BE2C (cell line): ENCODE measurements at places on chromosomes 3 and 15.
A peak's percentile ranks its signal among the peaks of the same experiment; 100 is the strongest.

DNA sequence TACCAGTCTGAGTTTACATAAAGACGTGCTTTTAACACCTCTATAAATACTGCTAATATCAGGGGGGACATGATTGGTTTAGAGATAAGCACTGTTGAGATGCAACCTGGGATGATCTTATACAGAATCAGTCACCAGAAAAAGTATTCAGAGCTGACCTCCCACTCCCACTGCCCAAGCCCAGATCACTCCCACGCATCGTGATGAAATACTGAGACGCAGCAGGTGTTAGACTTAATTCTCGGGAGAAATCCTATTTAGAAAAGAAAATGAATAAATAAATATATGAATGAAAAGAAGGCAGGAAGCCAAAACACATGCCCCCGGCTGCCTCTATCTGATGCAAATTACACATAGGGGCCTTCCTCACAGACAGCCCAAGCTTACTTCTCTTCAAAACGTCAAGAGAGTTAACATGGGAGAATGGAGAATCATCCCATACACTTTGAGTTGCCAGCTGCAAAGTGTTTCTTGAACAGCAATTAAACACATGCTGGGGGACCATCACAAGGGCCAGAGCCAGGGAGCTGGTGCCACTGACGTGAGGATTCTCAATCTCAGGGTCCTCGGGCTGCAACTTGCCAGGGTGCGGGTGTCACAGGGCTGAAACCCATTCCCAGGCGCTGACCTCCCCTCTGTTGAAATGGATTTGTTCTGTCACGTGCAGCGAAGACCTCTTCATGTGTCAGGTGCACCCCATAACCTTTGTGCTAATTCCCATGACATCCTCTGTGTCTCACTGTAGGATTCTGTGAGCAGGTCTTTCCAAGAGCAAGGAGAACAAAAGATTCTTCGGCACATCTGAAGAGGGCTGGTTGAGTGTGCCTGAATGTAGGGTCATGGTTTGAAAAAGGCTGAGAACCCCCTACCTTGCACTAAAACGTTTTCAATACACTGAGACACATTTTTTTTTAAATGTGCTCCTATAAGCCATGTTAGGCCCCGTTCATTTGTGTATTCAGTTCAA is 764.2 kb upstream of the ARRDC4 start:
- no peak for DNase-seq

DNA sequence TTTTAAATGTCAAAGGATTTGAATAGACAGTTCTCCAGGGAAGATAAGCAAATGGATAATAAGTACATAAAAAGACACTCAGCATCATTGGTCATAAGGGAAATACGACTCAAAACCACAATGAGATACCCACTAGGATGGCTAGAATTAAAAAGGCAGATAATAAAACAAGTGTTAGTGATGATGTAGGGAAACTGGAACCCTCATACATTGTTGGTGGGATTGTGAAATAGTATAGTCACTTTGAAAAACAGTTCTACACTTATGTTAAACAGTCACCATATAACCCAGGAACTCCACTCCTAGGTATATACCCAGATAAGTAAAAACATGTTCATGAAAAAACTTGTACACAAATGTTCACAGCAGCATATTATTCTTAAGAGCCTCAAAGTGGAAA is 72.5 kb downstream of the GPR156 start:
- no peak for DNase-seq

- DNase-seq = no peak
These were observed 99.2 kb upstream of the TMC3 start for GRCh38 chr15:81473177-81473576.

- DNase-seq = no peak
These were observed 280.8 kb downstream of the RBMS3 start for GRCh38 chr3:29561651-29562149.

GRCh38 chr3:26307192-26307591 is 315.4 kb upstream of the LRRC3B start:
- no peak for DNase-seq

GRCh38 chr3:150936693-150937092 is 31.5 kb upstream of the MINDY4B start:
- DNase-seq = no peak

GRCh38 chr3:134883697-134884385 is 88.8 kb downstream of the EPHB1 start:
- DNase-seq = no peak

GRCh38 chr15:99507504-99508310 is 58.1 kb upstream of the MEF2A start:
- peak; percentile 72 for DNase-seq

DNA sequence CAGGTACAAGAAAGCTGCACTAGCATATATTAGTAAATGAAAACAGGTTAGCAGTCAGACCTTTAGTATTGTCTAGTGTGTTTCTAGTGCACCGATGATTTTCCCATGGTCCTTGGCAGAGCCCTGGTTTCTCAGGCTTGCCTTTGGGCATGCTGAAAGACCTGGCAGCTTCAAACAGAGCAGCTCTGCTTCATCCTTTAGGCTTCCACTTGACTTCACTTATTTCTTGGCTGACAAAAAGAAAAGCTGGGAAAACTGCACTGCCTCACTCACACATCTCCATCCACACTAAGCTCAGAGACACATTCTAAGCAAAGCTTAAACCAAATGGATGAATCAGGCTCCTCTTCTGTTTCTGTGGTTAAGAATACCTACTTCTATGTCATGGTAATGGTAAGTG is 374.8 kb upstream of the PDZRN3 start:
- no peak for DNase-seq

DNA sequence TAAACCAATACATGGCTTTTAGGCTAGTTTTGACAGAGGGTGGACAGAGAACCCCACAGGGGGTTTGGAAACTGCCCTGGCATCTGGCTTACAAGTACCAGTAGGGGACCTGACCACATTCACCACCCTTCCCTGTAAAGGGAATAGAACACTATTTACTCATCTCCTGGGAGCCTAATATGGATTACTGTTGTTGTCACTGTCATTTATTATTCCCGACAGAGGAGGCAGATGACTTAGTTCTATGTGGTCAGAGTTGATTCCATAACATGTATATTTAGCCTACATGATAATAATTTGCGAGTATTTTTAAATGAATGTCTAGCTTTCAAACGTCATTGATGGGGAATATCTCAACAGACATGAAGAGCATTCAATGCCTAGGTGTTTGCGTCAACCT is 15.9 kb downstream of the ZBTB38 start:
- no peak for DNase-seq

GRCh38 chr3:34283751-34284150 is 485.3 kb downstream of the PDCD6IP start:
- no peak for DNase-seq

DNA sequence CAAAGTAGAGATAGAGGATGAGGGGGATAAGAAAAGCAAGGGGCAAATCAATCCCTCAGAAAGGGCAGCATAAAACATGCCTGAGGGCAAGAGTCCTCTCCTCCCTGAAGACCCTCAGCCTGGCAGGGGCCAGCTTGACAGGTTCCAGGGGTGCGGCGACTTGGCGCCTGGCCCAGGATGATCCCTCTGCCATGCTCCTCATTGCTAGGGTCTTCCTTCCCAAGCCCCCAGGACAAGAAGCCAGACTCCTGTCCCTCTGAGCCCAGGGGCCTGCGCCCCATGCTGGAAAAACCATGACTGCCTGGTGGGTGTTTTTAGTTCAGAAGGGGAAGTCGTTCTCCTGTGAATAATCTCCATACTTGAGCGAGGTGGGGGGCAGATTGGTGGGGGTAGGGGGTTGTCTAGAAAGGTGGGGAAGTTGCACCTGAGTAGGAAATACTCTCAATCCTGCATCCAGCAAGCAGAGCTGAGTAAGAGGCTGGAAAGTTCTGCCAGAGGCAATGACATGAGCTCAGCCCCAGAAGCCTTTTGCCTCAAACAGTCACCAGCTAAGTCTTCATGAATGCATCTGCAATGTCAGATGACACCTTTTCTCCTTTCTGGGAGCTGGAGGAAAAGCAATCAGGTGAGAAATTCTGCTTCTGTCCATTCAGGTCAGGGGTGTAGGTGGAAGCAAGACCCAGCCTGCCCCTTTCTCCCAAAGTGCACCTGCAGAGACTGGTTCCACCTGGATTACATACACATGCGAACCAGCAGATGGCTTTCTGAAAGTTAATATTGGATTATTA is 18.3 kb downstream of the SLC12A8 start:
- DNase-seq = no peak

GRCh38 chr3:12750658-12751071 is 8.4 kb downstream of the TMEM40 start:
- no peak for DNase-seq

DNA sequence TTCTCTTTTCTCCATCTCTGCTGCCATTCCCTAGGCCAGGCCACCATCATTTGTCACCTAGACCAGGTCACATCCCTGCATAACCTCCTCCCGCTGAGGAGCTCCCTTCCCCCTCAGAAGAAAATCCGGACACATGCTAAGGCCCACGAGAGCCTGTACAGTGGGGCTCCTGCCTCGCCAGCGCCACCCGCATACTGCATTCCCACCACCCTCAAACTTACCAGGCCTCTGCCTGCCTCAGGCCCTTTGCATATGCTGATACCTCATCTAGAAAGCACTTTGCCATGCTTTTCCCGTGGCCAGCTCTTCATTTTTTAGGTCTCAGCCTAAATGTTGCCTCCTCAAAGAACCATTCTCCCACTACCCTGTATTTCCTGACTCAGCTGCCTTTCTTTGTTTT is 220.1 kb upstream of the CTDSPL start:
- no peak for DNase-seq

GRCh38 chr15:29687939-29688505 is 134.2 kb downstream of the TJP1 start:
- DNase-seq = no peak

DNA sequence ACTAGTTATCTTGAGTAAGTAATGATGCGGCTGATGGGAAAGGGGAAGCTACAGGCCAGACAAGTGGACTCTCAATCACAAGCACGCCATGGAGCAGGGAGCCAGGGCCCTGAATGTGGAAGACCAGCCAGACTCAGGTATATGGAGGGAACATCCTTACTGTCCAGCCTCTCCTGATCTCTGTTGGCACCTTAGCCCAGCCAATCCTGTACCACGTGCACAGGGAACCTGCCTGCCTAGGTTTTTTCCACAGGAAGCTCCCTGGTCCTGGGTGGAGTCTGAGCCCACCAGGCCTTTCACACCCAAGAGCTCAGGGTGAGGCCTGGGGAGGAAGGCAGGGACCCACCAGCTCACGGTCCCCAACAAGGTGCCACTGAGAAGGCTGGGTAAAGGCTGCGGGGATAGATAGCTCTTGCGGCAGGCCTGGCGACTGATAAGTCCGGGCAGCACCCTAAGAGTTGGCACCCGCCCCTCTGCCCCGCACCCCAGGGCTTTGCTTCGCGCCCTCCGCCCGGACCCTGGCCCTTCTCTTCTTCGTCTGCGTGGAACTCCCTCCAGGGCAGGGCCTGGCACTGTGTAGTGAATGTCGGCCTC is 933 bp upstream of the APEH start:
- DNase-seq = no peak

DNA sequence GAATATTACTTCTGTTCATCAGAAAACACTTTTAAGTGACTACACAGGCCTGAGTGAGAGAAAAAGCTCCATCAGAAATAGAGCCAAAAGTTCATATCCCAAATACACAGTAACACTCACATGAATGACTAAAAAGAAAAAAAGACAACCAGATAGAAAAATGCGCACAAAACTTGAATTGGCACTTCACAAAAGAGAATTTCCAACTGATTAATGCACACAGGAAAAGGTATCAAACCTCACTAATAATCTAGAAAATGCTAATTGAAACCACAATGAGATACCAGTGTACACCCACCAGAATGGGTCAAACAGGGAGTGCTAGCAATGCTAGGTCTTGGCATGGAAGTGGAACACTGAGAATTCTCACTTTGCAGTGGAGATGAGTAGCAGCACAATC is 78.6 kb downstream of the HERC2 start:
- no peak for DNase-seq

GRCh38 chr3:189652042-189652441 is 20.9 kb downstream of the TP63 start:
- DNase-seq = peak; percentile 6

DNA sequence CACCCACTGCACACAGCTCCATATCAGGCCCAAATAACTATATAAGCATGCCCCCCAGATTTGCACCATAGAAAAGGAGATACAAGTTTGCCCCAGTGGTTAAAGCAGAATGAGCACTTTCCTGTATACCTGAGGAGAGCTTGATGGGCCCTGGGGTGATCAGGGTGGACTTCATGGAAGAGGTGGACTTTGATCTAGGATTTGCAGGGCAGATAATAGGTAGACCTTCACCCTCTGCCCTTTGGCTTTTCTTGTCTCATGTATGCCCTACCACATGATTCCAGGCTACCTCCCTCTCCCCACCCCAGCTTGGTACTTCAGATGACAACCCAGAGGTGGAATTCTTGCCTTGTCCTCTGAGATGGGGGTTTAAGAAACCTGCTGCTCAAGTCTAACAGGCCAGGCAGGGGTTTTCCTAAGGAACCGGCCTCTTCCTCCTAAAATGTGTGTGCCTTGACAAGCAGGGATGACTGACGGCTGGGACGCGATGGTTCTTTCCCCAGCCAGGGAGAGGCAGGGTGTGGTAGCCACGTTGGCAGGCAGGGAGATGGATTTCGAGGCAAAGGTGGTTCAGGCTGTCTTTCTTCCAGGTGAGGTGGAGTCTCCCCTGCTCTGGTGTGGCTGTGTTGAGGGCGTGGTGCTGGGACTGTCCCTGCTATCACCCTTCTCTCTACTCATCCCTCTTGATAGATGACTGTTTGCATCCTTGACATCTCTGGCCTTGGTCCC is 6.6 kb upstream of the RHCG start:
- DNase-seq = no peak

GRCh38 chr3:17877299-17877698 is 134.9 kb upstream of the TBC1D5 start:
- no peak for DNase-seq

DNA sequence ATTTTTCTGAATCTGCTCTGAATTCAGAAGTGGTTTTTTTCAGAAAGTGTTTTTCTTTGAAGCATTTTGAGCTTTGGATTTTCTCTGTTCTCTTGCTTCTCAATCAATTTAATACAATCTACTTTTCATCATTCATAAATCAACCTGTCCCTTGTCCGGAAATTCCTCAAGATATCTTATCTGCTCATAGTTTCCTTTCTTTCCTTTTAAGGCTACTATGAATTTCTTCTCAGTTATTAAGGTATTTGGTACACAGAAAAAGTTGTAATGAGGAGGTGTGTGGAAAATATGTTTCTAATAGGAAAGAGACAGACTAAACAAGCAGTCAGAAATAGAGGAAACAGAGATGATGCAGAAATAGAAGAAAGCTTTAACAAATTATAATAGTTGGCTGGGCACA is 14.4 kb downstream of the CGGBP1 start:
- no peak for DNase-seq
